ENCODE measurements at places on chromosomes 4 and X.

DNA sequence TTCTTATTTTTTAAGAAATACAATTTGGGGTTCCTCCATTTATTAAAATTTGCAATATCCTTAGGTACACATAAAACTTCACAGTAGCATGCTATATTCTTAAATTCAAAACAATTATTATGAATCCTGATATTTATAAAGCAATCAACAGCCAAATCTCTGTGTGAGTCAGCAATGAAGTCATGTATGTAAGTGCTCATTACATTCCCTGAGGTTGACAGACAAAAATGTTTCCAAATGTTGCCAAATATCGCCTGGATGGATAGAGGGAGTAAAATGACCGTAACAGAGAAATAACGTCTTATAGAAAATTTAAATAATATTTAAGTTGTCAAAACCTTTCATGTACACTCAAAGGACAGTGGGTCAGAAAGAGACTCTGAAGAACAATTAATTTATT is 220.0 kb downstream of the PCDH18 start:
- no peak for DNase-seq

DNA sequence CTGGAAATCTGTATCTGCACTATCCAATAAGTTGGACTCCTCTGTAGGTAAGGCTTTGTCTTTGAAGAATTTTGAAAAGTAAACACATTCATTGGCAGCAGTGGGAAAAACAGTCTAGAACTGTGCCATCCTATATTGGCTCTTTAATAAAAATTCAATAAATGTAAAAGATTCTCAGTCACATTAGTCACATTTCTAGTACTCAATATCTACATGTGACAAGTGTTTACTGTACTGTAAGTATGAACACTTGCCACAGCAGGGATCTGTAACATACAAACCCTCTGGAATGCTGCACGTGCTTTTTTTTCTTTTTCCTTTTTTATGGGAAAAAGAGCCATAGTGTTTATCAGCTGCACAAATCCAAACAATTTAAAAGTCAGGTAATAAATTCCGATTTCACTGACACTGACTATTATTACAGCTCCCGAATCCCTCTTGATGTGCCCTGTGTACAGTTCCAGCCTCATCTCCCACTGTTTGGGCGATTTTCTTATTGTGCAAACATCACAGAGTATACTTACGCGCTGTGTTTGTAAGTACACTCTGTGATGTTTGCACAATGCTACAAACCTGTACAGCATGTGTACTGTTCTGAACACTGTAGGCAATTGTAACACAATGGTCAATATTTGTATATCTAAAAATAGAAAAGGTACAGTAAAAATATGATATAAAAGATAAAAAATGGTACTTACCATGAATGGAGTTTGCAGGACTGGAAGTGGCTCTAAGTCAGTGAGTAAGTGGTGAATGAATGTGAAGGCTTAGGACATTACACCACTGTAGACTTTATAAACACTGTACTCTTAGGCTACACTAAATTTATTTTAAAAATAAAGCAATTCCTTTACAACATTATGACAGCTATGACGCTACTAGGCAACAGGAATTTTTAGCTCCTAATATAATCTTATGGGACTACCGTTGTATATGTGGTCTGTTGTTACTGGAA is 8.7 kb downstream of the PYURF start:
- DNase-seq, result no peak

GRCh38 chrX:133546441-133546840 is 131.2 kb upstream of the GPC4 start:
- DNase-seq, result no peak

GRCh38 chr4:34157547-34157946 is 2086.8 kb downstream of the ARAP2 start:
- DNase-seq, result no peak

- DNase-seq, result no peak
Measured at GRCh38 chr4:161097821-161098220, 1066.0 kb downstream of the FSTL5 start.

GRCh38 chr4:1686440-1687036 is 2.4 kb upstream of the FAM53A start:
- no peak for DNase-seq

- DNase-seq, result no peak
Measured at GRCh38 chr4:86991994-86992393, 57.2 kb downstream of the AFF1 start.

GRCh38 chr4:80295336-80295735 is 28.9 kb downstream of the FGF5 start:
- DNase-seq, result no peak

DNA sequence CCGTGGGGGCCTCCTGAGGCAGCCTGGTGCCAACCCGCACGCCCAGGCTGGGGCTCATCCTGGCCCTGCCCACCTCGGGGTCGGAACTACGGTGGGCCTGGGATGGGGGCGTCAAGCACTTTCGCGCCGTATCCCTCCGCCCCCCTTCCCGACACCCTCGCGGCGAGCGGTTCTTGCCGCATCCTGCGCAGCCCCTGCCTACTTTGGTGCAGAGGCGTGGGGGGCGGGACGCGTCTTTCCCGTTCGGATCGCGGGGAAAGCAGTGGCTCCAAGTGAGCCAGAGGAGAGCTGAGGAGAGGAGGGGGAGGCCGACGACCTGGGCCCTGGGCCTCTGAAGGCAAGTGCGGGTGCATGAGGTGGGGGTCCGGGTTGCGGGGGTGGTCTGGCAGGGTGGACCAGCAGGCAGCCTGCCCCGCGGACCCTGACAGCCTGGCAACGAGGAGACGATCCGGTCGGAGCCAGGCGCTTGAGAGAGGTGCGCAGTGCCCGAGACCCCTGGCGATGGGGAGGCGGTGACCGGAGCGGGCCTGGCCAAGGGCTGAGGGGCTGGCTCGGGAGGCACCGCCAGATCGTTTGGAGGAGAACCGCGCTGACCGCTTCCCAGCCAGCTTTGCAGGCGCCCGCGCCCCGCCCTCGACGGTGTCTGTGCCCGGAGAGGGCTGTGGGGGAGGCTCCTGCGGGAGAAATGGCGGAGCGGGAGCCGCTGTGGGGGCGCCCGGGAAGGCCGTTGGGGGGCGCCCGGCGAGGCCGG is at the start of gene GPRASP2:
Gene GPRASP2 (plus strand): TSS at position 233 of the 751 bp plus-strand sequence. CDS start 2,422 bp downstream, outside the sequence.
- DNase-seq, result peak; percentile 34

GRCh38 chr4:188613976-188614375 is 474.7 kb downstream of the TRIML1 start:
- no peak for DNase-seq

DNA sequence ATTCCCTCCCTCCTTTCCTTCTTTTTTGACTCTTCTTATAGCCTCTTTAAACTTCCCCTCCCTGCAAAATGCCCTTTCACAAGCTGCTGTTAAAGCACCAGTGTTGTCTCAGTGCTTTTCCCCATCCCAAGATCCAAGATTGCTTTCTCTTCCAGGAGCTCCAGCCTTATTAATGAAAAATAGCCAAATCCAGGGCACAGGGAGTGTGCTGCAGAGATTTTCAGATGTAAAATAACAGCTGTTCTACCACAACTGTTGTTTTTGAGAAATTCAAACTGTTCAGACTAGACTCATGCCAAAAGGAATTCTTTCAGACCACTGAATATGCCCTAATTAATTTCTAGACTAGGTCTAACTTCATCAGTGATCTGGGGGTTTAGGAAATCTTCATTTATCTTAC is 47.0 kb upstream of the GPC3 start:
- no peak for DNase-seq

- DNase-seq, result no peak
Measured at GRCh38 chr4:41060352-41061334, 153.7 kb downstream of the APBB2 start.

GRCh38 chr4:108628411-108628810 is 8.0 kb downstream of the RPL34 start:
- DNase-seq, result no peak

DNA sequence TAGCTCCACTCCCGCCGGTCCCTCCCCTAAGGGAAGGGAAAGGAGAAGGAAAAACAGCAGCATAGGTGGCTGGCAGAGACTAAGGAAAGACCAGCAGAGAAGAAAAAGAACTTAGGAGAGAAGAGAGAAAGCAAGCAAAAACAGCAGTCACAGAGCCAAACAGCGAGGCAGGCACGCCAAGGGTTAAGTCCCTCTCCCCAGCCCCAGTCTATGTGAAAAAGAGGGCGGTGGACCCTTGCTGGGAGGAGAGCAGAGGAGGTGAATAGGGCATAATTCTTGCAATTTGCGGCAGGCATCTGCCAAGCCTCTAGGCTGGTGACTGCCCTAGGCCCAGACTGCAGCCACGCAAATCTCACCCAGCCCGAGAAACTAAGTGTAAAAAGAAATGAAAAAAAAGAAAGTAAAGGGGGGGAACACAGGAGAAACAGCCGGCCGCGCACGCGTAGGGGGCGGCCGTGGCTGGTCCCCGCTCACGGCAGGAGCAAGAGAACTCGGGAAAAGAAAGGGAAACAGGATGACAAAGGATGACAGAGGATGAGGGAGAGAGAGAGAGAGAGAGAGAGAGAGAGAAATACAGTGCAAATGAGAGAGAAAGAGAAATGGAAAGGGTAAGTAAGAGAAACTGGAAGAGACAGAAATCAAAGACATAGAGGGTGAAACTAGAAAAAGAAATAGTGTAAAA is 48.6 kb downstream of the MAGEA9 start:
- peak; percentile 34 for DNase-seq

GRCh38 chr4:177125656-177126055 is 184.0 kb upstream of the NEIL3 start:
- DNase-seq, result no peak

DNA sequence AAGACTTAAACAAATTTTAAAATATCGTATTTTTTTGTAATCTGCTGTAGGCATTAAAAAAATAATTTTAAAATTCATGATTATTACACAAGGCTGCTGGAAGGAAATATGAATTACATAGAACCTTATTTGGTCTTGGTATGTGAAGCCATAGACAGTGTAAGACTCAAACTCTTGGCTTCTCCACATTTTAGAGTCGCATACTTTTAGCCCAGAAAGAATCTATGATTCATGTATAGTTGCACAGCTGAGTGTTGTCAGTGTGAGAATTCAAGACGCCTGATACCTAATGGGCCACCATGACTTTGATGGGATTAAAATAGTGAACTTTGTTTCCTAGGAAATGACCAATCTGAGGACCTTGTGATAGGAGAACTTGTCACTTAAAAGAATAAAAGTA is 1.4 kb downstream of the INTU start:
- DNase-seq, result no peak

- no peak for DNase-seq
Measured at GRCh38 chrX:140157611-140158010, 192.3 kb upstream of the CXorf66 start.

- no peak for DNase-seq
Measured at GRCh38 chr4:90745176-90745575, 618.0 kb downstream of the CCSER1 start.

GRCh38 chr4:95508421-95508820 is 40.4 kb downstream of the UNC5C start:
- no peak for DNase-seq

DNA sequence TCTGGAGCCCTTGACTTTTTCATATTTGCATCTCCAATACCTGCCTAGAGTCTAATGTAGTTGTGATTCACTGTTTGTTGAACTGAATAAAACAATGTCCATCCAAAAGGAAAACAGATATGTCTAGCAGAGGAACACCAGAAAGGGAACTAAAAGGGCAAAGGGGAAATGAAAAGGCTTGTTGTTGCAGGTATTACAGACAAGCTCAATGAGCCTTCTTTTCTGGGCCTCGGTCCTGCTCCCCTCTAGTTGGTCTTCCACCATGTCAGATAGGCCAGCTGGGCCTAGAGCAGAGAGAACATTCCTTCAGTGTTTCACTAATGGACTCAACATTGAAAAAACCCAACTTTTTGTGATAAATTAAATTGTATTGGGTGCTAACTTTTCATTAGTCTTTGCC is 55.4 kb downstream of the ZFX start:
- DNase-seq, result no peak

GRCh38 chr4:96504386-96504785 is 664.5 kb downstream of the PDHA2 start:
- no peak for DNase-seq

GRCh38 chrX:25721564-25721963 is 416.6 kb upstream of the MAGEB18 start:
- DNase-seq, result no peak

DNA sequence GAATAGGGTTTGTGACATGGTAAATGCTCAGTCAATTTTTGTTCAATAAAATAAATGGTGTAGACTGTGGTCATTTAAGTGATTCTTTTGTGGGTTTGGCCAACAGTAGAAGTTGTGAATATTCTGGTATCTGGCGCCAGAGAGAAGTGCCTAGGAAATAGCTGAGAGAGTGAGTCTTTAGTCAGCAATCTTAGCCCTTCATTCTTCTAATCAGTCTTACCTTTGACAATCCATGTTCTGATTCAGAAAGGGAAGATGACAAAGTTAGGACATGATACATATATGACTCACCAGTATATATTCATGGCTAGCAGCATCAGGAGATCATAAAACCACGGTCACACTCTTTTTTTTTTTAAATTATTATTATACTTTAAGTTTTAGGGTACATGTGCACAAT is 141.8 kb upstream of the PCDH18 start:
- no peak for DNase-seq

- DNase-seq, result no peak
Measured at GRCh38 chrX:150508451-150509367, 59.7 kb upstream of the MTM1 start.

GRCh38 chr4:81447566-81448229 is 24.0 kb downstream of the RASGEF1B start:
- DNase-seq, result no peak
